ENCODE measurements at places on chromosomes 13 and 19. TPM values are rescaled to one million over a fixed set of nuclear protein-coding genes. Genes with fewer than 3 reads are reported as not detected.

The PRODH2 gene
- total RNA-seq, result not detected

The KLK2 gene
- total RNA-seq, result not detected

The TGFB1 gene
- 22.0 TPM for total RNA-seq

The ZNF69 gene
- total RNA-seq, result 10.2 TPM

The GTF2F2 gene
- 26.6 TPM for total RNA-seq

The IL12RB1 gene
- total RNA-seq, result 4.8 TPM

The FFAR3 gene
- total RNA-seq, result not detected

The CGB1 gene
- not detected for total RNA-seq

The VSTM1 gene
- not detected for total RNA-seq

The PTH2 gene
- total RNA-seq, result not detected

The CAMSAP3 gene
- not detected for total RNA-seq

The CYP2F1 gene
- not detected for total RNA-seq

The ZNF345 gene
- total RNA-seq, result 6.3 TPM

The KLK14 gene
- total RNA-seq, result not detected

The BST2 gene
- 71.2 TPM for total RNA-seq

The SEMA6B gene
- total RNA-seq, result 18.6 TPM

The CASP14 gene
- not detected for total RNA-seq

The TRPC4 gene
- not detected for total RNA-seq

The TSEN34 gene
- total RNA-seq, result 70.8 TPM

The RANBP3 gene
- total RNA-seq, result 79.5 TPM

The STXBP2 gene
- 16.1 TPM for total RNA-seq

The NCR1 gene
- total RNA-seq, result not detected

The DGKH gene
- 14.5 TPM for total RNA-seq

The PPAN gene
- total RNA-seq, result 33.0 TPM

The CPB2 gene
- not detected for total RNA-seq

The TDRD3 gene
- 33.6 TPM for total RNA-seq

The CLDND2 gene
- total RNA-seq, result not detected

The ZNF506 gene
- 29.4 TPM for total RNA-seq

The IFI30 gene
- total RNA-seq, result 25.1 TPM

The WDR87 gene
- total RNA-seq, result not detected

The OR7D2 gene
- not detected for total RNA-seq

The IL17D gene
- 1.7 TPM for total RNA-seq

The LILRB1 gene
- 15.3 TPM for total RNA-seq

The TSKS gene
- 1.1 TPM for total RNA-seq

Data from tibial nerve (tissue), 4 donors.